ENCODE measurements at places on chromosomes 11 and 22. TPM values are rescaled to one million over a fixed set of nuclear protein-coding genes. Genes with fewer than 3 reads are reported as not detected.

GRCh38 chr11:44752713-44753112, 26.0 kb downstream of the TSPAN18 start:
- DNase-seq, result no peak

DENND6B gene
- total RNA-seq, result 3.1 TPM

DNA sequence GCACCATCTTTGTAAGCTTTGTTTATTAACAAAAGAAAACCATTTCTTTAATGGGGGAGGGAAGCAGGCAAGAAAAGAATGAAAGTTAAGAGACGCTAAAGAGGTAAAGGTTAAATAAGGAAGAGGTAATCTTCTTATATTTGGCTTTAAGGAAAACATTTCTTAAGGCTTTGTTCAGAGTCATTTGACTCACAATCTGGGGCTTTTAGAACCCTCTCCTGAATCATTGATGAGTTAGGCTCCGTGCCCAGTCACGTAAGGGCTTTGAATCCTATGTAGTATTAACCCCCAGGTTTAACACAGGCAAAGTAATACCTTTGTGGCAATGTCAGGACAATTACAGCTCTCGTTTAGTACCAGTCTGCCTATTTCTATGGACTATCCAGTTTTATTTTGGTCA, 26.1 kb downstream of the MADD start:
- DNase-seq, result no peak

DNA sequence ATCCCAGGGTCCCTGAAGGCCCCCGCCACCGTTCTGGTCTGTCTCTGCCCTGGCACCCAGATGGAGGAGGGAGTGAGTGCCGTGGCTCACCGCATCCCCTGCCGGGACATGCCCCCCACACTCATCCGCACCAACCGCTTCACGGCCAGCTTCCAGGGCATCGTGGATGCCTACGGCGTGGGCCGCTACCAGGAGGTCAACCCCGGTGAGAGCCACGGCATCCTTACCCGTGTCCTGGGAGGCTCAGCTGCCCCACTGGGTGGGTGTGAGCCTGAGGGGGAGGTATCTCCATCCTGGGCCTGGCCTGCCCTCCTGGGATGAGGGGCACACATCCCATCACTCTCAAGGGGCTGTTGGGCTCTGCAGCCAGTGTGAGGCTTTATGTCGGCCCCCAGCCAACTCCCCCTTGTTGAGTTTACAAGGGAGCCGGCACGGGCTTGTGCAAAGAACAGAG, 6.1 kb downstream of the TCIRG1 start:
- DNase-seq, result no peak

DNA sequence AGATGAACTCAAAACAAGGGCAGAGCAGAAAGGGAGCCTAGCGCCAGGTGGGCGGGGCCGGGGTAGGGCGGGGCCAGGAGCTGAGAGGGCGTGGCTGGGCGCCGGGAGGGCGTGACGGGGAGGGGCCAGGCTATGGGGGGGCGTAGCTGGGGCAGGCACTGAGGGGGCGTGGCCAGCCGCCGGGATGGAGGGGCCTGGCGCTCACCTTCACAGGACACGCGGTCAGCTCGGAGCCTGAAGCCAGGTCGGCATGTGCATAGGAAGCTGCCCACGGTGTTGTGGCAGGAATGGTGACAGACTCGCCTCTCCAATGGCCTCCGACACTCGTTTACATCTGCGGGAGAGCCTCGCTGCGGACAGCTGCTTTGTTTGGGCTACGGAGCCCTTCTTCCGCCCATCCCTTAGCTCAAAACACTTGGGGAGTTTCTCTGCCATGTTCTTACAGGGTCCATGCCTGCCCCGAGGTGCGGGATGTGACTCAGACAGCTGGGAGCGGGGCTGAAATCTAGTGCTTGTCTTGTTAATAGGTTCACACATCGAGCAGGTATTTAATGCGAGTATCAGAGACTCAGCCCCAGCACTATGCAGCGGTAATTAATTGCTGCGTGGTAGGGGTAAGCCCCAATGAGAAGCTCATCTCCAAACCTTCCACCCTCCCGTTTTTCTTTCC, 13.4 kb downstream of the VWCE start:
- peak; percentile 15 for DNase-seq

GRCh38 chr22:22810471-22810870, 77.1 kb upstream of the IGLL5 start:
- DNase-seq, result no peak

- DNase-seq, result no peak
Observed at GRCh38 chr11:40306938-40307548, 1152.4 kb downstream of the LRRC4C start.

DNA sequence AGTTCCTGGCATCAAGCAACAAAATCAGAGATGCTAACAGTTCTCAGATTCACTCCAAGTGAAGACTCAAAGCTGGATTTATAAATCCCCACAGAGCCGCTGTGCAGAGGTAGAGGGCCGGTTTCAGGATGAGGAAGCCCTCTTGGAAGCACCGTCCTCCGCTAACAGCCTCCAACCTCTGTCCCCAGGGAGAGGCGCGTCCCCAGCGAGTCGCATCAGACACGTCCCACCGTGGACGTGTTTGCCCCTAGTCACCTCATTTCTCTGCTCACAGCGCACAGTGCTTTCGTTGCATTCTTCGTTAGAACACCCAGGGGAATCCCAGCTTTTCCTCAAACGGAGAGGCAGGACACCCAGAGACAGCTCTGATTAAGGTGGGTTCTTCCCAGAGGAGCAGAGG, 642.9 kb downstream of the BRD1 start:
- DNase-seq, result no peak

- no peak for DNase-seq
Observed at GRCh38 chr22:47164514-47165337, 402.3 kb downstream of the TBC1D22A start.

- peak; percentile 65 for DNase-seq
Observed at GRCh38 chr22:26360169-26360885, 68.7 kb upstream of the ASPHD2 start.

DNA sequence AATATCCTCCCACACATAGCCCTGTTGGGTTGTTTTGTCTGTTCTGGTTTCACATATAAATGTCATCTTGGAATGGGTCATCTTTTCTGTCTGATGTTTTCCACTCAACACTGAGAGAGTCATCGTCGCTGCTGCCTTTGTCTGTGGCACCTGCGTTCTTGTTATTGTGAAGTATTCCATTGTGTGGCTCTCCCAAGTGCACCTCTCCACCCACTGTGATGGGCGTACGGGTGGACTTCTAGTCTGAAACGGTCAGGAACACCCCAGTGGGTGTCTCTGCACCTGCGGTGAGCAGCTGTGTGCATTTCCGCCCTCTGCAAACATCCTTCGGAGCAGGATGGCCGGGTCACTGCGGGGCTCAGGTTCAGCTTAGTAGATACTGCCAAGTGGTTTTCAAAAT, 34.5 kb upstream of the RTL6 start:
- DNase-seq, result no peak

DNA sequence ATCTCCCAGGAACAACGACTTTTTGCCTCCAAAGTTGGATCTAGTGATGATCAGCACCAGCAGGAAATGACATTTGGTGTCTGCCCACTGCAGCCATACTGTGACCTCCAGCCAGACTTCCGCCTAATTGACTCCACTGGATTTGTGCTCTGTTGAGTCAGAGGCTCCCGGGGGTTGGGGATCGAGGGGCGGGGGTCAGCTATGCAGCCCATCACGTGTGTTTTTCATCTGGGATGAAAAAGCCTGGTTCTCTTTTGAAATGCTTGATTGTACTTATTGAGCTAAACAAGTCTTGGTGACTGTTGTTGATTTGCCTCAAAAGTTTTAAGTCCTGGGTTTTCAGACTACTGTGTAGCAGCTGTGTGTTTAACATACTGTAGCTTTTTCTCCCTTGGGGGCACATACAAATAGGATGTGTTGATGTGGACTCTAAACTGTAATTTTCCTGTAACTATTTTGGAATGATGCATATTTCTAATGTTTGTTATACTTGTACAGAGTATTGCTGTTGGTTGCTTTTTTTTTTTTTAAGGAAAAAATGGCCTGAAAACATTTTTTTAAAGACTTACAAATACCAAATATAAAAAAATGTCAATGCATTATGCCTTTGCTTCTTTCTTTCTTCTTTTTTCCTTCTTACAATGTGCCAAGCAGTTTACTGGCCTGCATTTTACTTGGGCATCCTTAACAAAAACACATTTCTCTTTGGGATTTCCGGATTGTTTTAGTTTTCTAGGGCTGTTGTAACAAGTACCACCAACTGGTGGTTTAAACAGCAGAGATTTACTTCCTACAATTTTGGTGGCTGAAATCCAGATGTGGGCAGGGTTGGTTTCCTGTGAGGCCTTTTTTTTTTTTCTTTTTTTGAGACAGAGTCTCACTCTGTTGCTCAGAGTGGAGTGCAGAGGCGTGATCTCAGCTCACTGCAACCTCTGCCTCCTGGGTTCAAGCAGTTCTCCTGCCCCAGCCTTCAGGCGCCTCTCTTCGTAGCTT, 46.1 kb upstream of the OR4B1 start:
- DNase-seq, result no peak

- DNase-seq, result no peak
Observed at GRCh38 chr11:10379022-10379421, 74.1 kb downstream of the ADM start.

RASSF10 gene
- total RNA-seq, result not detected

DNA sequence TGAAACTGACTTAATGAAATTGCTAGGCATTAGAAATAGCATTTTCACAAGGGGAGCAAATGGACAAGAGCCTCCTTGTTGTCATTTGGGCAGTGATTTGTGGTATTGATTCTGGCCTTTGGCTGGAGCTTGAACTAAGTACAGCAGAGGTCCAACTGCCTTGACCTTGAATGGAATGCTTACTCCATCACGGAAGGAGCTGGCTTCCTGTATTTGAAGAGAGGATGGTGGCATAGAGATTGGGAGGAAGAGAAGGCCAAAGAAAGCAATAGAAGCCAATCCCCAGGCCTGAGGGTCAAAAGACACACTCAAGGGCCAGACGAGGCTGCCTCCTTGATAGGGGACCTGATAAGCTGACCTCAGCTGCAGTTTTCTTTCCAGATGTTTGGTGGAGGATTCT, 126.6 kb upstream of the MPPED2 start:
- DNase-seq, result no peak

TNKS1BP1 gene
- total RNA-seq, result 8.9 TPM

C11orf21 gene
- 81.0 TPM for total RNA-seq

PLAAT4 gene
- total RNA-seq, result 137 TPM

CTSF gene
- 3.9 TPM for total RNA-seq

- DNase-seq, result peak; percentile 91
Observed at GRCh38 chr11:64339754-64340408, at the start of gene CCDC88B. TSS of gene CCDC88B (plus strand) at chr11:64340204. CDS start at chr11:64340267, 63 bp downstream.

DNA sequence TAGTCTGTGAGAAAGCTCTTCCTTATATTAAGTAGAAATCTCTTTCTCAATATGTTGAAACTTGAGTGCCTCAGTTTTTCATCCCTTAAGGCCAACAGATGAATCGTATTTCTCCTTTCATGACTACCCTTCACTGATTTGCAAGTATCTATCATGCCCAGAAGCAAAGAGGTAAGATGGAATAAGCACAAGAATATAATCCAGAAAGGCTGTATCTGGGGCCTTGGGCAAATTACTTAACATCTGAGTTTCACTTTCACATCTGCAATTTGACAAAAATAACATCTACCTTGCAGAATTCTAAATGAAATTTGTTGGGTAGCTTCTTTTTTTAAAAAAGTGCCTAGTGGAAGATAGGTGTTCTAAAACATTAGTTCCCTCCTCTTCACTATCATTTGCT, 552.4 kb upstream of the ANO5 start:
- DNase-seq, result no peak

NLRP14 gene
- total RNA-seq, result 0.05 TPM

- no peak for DNase-seq
Observed at GRCh38 chr11:79089601-79090000, 351.2 kb downstream of the TENM4 start.

DNA sequence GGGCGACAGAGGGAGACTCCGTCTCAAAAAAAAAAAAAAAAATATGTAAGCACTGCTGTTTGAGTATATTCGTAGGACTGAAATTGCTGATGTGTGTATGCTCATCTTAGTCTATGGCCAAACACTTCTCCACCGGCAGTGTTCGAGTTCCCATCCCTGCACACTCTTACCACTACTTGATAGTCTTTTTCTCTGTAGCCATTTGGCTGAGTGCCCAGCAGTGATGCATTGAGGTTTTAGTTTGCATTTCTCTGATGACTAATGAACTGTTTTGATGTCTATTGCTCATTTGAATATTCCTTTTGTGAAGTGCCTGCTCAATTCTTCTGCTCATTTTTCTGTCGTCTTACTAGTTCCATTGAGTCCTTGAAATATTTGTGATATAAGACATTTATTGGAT, 1.9 kb downstream of the TIRAP start:
- DNase-seq, result peak; percentile 61

YPEL4 gene
- total RNA-seq, result 0.19 TPM

- no peak for DNase-seq
Observed at GRCh38 chr11:65811764-65812475, 21.8 kb upstream of the SNX32 start.

DNA sequence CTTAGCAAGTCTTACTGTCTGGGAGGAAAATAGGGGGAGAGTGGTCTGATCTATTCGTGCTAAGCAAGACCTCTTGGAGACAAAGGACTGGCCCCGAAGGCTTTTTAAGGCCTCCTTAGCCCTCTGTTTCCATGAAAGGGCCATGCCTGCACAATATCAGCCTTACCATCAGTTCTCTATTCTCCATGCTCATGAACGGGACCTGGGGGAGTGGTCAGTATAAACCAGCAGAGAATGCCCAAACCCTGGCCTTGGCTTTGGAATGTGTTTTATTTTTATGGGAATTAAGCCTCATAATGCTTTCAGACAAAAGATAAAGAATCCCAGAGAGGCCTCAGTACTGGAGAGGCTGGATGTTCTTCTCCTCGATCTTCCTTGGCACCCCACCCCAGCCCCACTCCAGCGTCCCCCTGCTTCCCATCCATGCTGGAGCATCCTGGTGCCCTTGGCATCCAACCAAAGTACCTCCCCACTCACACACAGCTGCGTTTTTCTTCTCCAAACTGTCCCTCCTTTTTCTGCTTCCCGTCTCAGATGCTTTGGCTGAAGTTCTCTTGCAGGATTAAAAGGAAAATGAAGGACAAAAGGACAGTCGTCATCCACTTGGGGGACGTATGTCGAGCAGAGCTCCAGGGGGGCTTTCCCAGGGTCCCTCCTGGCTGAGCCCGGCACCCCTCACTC, 18.6 kb downstream of the FXYD6 start:
- no peak for DNase-seq

- no peak for DNase-seq
Observed at GRCh38 chr11:119686177-119686882, 42.7 kb downstream of the NECTIN1 start.

DNA sequence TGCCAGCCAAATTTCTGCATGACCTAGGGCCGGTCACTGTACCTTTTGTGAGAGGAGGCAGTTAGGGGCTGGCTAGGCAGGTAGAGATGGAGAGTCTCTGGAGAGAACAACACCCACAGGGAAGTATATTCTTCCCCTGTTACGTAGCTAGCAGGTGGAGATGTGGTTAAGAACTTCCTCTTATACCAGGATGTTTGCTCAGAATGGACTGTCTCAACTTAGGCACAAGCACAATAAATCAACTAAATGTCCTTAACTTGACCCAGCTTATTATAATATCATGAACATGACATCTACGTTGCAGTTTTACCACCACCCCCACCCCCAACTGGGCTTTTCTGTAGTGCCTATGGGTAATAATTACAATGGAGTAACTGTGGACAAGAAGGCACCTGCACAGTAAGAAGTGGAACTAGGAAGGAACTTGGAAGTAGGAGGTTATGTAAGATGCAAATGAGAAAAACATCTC, 60.7 kb upstream of the MPEG1 start:
- no peak for DNase-seq

GRIA4 gene
- total RNA-seq, result not detected
